Naive B cell (primary cell): ENCODE measurements at places on chromosomes 6 and 20.

GRCh38 chr6:105113422-105113821 lies 66.4 kb downstream of the POPDC3 start:
- no peaks in the 10 kb centered on the region for H3K4me1 ChIP-seq
- H3K27me3 ChIP-seq = peaks cover 18% of the 10 kb centered on the region
- H3K4me3 ChIP-seq = no peak overlapping the region
- no peak overlapping the region for H3K27ac ChIP-seq

DNA sequence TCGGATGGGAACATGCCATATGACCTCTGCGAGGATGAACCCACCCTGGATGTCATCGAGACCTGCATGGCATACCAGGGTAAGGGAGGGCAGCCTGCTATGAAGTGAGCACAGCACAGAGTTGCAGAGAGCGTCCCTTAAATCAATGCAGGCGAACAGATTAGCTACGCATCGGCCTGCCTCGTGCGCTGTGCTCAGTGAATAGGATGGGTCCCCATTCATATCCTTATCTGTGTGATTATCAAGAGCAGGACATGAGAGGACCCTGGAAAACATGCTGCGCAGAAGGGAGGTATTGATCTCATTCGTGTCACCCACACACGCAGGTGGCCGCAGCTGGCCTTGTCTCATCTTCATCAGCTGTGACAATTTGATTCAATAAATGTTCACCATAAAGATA lies 25.6 kb upstream of the FAM83D start:
- DNase-seq = no peak
- no peaks in the 10 kb centered on the region for H3K4me1 ChIP-seq
- no peak overlapping the region for H3K4me3 ChIP-seq
- H3K36me3 ChIP-seq = peaks cover 46% of the 10 kb centered on the region
- no peak overlapping the region for H3K27ac ChIP-seq
- H3K27me3 ChIP-seq = no peaks in the 10 kb centered on the region

DNA sequence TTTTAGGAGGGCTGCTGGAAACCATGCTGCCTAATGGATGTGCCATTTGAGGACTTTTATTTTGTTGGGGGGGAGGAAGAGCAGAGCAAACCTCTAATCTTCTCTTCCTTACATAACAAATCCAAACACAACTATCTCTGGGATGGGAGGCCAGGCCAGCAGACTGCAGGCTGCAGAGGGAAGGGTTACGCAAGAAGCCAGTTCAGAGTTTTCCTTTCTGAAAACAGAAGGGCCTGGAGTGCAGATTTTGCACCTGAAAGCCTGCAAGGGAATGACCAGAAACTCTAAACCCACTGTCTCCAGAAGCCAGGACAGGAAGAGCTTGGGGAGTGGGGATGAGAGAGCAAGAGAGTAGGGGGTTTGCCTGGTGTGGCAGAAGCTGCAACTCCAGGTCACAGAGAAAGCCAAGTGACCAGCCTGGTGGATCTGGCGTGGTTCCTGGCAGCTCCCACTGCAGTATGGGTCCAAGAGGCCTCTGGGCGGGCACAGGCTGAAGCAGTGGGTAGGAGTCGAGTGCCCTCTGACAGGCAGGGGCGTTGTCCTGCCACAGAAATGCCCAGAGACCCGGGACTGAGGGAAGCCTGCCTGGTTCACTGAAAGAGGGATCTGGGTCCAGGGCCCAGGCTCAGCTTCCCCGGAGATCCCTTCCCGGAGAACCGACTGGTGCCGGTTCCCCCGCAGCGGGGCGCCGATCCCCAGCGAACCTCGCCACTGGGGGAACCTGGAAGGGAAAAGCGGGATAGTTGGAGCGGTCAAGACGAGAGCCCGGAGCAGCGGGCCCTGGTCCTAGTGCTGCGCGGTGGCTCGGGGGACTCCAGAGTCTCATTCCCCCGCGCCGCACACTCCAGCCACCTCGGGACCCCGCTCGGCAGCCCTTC lies 6.7 kb downstream of the MAFB start:
- no peak overlapping the region for H3K4me3 ChIP-seq
- peaks cover 85% of the 10 kb centered on the region for H3K27me3 ChIP-seq
- no peak overlapping the region for H3K27ac ChIP-seq
- H3K36me3 ChIP-seq = no peaks in the 10 kb centered on the region
- H3K4me1 ChIP-seq = peaks cover 9% of the 10 kb centered on the region

DNA sequence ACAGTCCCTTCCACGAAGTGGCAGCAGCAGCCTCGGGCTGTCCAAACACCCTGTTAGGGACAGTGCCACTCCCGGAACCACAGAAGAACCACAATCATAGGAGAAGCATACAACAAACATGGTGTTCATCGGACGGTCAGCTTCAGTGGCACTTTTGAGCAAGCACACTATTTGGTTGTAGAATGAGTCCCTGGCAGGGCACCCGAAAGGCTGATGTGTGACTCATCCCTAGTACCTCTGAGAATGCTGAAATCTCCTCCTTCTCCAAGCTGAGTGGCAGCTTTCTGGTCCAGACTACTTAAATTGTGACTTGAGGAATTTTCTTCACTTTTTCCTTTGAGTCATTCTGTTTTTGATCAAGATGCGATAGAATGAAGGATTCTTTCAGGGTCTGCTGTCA lies 282.5 kb downstream of the ESR1 start:
- no peaks in the 10 kb centered on the region for H3K27me3 ChIP-seq
- no peaks in the 10 kb centered on the region for H3K4me1 ChIP-seq
- no peak for DNase-seq

- no peak for DNase-seq
- H3K27me3 ChIP-seq = no peaks in the 10 kb centered on the region
- peaks cover 22% of the 10 kb centered on the region for H3K36me3 ChIP-seq
- no peak overlapping the region for H3K27ac ChIP-seq
- H3K4me3 ChIP-seq = no peak overlapping the region
Measured at GRCh38 chr6:36141091-36141490, 10.8 kb downstream of the MAPK13 start.

DNA sequence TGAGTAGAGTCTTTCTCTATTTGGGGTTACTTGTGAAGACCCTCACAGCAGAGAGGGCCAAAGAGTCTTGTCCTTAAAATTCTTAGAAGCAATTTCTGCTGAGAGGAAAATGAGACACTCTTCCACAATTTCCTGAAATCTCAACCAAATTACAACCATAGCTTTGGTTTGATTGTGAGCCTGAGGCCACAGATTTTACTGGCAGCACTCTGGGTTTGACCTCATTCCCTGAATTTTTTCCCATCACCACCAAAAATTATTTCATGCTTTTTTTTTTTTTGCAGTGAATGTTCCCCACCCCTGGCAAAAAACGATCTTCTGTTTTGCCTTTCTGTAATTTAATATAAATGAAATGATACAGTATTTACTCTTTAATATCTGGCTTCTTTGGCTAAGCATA lies 125.5 kb downstream of the THEMIS start:
- no peaks in the 10 kb centered on the region for H3K27me3 ChIP-seq
- no peaks in the 10 kb centered on the region for H3K36me3 ChIP-seq
- no peaks in the 10 kb centered on the region for H3K4me1 ChIP-seq
- DNase-seq = no peak
- no peak overlapping the region for H3K4me3 ChIP-seq

DNA sequence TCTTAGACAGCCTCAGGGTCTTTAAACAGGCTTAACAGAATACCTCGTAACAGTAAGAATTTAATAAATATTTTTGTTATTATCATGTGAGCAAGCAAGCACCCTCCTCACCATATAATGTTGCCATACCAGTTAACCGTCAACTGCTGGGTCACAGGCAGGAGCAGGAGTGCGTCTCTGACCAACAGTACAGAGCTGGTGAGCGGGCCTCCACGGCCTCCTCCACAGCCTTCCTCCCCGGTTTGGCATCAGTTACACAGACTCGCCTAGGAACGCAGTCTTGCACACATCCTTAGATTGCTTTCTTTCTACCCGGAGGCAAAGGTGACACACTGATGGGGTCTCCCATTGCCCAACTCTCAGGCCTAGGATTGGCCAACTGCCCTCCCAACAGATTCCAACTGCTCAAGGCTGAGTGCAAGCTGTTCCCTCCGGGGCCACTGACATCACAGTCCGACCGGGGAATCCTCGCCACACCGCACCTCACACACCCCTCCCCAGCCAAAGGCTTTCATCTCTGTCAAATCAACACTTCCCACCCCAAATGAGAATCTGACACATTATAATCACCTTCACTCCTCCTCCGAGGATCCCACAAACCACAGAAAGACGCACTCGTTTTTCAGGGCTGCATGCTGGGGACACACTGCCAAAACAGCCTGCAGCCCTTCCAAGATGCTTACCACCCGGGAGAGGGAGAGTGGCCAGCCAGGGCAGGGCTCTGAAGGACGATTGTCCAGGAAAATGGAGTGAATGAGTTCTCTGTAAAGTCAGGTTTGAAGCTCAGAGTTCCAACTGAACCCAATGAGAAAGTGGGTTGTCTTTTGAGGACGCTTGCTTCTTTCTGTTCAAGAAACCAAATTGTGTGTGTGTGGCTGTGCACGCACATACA lies 63.2 kb downstream of the PDE10A start:
- H3K27me3 ChIP-seq = no peaks in the 10 kb centered on the region
- H3K4me3 ChIP-seq = no peak overlapping the region
- H3K36me3 ChIP-seq = no peaks in the 10 kb centered on the region
- no peak overlapping the region for H3K27ac ChIP-seq

GRCh38 chr6:26311385-26312095 lies 53.5 kb upstream of the BTN3A2 start:
- H3K36me3 ChIP-seq = no peaks in the 10 kb centered on the region
- peak overlapping the region; percentile 94 for H3K4me3 ChIP-seq
- H3K27me3 ChIP-seq = peaks cover 6% of the 10 kb centered on the region
- peaks cover 26% of the 10 kb centered on the region for H3K4me1 ChIP-seq

GRCh38 chr6:93413190-93413589 lies 6.2 kb downstream of the EPHA7 start:
- no peak overlapping the region for H3K4me3 ChIP-seq
- H3K27me3 ChIP-seq = peaks cover 29% of the 10 kb centered on the region
- H3K4me1 ChIP-seq = peaks cover 12% of the 10 kb centered on the region
- DNase-seq = no peak
- no peaks in the 10 kb centered on the region for H3K36me3 ChIP-seq
- H3K27ac ChIP-seq = no peak overlapping the region

GRCh38 chr20:17572034-17572638 lies 2.3 kb downstream of the DSTN start:
- H3K4me3 ChIP-seq = no peak overlapping the region
- H3K27ac ChIP-seq = no peak overlapping the region
- DNase-seq = no peak
- peaks cover 7% of the 10 kb centered on the region for H3K27me3 ChIP-seq
- peaks cover 12% of the 10 kb centered on the region for H3K4me1 ChIP-seq

- no peaks in the 10 kb centered on the region for H3K27me3 ChIP-seq
- peaks cover 12% of the 10 kb centered on the region for H3K4me1 ChIP-seq
- H3K36me3 ChIP-seq = no peaks in the 10 kb centered on the region
- no peak overlapping the region for H3K27ac ChIP-seq
- H3K4me3 ChIP-seq = no peak overlapping the region
- no peak for DNase-seq
Measured at GRCh38 chr6:166490671-166491500, 95.6 kb downstream of the RAMACL start.

DNA sequence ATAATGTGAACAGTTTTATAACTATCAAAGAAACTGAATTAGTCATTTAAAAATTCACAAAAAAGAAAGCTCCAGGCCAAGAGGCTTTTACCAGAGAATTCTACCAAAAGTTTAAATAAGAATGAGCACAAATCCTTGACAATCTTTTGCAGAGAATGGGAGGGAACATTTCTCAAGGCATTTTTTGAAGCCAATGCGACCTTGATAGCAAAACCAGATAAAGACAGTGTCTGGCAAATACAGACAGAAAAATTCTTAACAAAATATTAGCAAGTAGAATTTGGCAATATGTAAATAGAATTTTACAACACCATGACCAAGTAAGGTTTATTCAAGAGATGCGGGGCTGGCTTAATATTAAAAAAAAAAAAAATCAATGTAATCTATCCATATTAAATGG lies 41.7 kb downstream of the RNF24 start:
- H3K27me3 ChIP-seq = no peaks in the 10 kb centered on the region
- no peak overlapping the region for H3K27ac ChIP-seq
- no peak for DNase-seq
- H3K4me1 ChIP-seq = no peaks in the 10 kb centered on the region
- H3K36me3 ChIP-seq = no peaks in the 10 kb centered on the region

GRCh38 chr20:41011551-41012067 lies 17.0 kb upstream of the TOP1 start:
- H3K4me3 ChIP-seq = peak overlapping the region; percentile 67
- no peaks in the 10 kb centered on the region for H3K27me3 ChIP-seq
- H3K36me3 ChIP-seq = no peaks in the 10 kb centered on the region
- peak overlapping the region; percentile 71 for H3K27ac ChIP-seq
- peaks cover 43% of the 10 kb centered on the region for H3K4me1 ChIP-seq
- DNase-seq = peak; percentile 79

DNA sequence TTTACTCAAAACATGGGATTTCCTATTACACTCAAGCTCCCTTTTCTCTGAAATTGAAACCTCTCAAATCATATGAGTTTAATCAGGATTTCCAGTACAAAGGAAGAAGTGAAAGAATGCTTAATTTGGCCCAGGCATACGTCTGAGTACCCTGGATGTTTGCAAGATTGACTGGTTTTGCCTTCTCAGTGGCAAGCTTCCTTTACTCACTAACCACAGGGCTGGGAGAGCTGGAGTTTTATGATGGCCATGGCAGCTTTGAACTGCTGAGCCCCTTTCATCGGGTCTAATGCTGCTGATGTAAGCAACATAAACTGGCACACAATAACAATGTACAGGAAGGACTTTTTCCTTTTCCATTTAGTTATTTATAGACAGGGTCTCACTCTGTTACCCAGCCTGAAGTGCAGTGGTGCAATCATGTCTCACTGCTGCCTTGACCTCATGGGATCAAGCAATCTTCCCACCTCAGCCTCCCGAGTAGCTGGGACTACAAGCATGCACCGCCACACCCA lies 194.8 kb downstream of the SLC35F1 start:
- no peaks in the 10 kb centered on the region for H3K36me3 ChIP-seq
- H3K4me1 ChIP-seq = no peaks in the 10 kb centered on the region
- H3K27me3 ChIP-seq = no peaks in the 10 kb centered on the region

DNA sequence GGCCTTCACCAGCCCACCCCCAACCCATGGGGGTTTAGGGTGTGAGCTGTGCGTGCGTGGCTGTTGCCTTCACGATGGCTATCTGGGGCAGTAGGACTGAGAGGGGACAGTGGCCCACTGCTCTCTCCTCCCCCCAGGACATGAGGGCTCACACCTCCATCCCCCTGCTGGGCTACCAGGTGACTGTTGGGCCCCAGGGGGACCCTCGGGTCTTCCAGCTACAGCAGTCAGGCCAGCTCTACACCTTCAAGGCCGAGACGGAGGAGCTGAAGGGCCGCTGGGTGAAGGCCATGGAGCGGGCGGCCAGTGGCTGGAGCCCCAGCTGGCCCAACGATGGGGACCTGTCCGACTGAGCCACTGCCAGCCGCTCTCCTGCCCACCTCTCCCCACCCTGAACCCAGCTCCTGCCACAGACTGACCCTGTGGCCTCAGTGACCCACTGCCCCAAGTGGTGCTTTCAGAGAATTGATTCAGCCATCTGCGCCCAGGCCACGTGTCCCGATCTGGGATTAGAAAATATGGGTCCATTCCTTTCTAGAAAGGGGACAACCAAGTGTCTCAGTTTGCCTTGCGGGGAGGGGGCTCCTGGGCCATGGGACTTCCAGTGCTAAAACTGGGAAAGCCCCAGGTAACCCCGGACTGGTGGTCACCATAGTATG lies 22.5 kb downstream of the FGD2 start:
- H3K4me1 ChIP-seq = peaks cover 12% of the 10 kb centered on the region
- H3K36me3 ChIP-seq = peaks cover 39% of the 10 kb centered on the region
- H3K27me3 ChIP-seq = no peaks in the 10 kb centered on the region
- no peak overlapping the region for H3K27ac ChIP-seq
- H3K4me3 ChIP-seq = no peak overlapping the region
- DNase-seq = no peak

GRCh38 chr6:137975188-137975940 lies 108.3 kb downstream of the TNFAIP3 start:
- peaks cover 6% of the 10 kb centered on the region for H3K4me1 ChIP-seq
- no peaks in the 10 kb centered on the region for H3K27me3 ChIP-seq
- H3K27ac ChIP-seq = peak overlapping the region; percentile 74
- no peaks in the 10 kb centered on the region for H3K36me3 ChIP-seq
- no peak for DNase-seq
